ENCODE measurements at places on chromosomes 5 and 9.
A peak's percentile ranks its signal among the peaks of the same experiment; 100 is the strongest.

- DNase-seq = peak; percentile 22
Measured at GRCh38 chr5:30040488-30041118, 1152.9 kb upstream of the CDH6 start.

DNA sequence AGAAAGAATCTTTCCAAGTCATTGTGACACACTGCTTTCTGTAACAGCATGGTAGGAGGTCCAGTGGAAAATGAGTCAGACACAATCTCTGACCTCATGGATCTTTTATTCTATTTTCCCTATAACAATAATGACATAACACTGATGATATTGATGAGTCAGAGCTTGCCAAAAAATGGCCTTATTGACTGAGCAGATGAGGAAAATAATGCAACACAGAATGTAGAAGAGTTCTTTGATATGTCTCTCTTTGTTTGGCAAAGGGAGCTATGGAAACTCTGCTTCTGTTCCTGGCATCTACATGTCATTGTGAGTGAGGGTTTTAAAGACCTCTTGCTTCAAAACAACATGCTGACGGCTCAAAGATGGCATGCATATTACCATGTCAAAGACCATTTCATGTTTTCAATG lies 443.1 kb upstream of the ZNF608 start:
- no peak for DNase-seq

DNA sequence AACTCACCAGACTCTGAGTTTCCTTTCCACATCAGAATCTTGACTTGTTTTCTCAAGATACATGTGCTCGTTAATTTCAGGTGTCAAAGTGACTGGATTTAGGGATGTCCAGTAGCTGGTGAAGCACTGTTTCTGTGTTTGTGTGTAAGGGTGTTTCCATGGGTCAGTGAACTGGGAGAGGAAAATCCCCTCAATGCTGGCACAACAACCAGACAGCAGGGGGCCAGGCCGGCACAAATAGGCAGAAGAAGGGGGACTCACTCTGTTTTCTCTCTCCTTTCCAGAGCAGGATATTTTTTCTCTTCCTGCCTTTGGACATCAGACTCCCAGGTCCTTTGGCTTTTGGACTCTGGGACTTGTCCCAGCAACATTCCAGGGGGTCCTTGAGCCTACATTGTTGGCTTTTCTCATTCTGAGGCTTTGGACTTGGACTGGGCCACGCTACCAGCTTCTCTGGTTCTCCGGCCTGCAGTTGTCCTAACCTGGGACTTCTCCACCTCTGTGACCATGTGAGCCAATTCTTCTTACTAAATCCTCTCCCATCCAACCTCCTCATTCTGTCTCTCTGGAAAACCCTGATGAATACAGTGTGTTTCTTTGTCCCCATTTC lies 144.0 kb downstream of the CAAP1 start:
- no peak for DNase-seq

GRCh38 chr5:87383216-87383615 lies 29.5 kb downstream of the CCNH start:
- peak; percentile 40 for DNase-seq

DNA sequence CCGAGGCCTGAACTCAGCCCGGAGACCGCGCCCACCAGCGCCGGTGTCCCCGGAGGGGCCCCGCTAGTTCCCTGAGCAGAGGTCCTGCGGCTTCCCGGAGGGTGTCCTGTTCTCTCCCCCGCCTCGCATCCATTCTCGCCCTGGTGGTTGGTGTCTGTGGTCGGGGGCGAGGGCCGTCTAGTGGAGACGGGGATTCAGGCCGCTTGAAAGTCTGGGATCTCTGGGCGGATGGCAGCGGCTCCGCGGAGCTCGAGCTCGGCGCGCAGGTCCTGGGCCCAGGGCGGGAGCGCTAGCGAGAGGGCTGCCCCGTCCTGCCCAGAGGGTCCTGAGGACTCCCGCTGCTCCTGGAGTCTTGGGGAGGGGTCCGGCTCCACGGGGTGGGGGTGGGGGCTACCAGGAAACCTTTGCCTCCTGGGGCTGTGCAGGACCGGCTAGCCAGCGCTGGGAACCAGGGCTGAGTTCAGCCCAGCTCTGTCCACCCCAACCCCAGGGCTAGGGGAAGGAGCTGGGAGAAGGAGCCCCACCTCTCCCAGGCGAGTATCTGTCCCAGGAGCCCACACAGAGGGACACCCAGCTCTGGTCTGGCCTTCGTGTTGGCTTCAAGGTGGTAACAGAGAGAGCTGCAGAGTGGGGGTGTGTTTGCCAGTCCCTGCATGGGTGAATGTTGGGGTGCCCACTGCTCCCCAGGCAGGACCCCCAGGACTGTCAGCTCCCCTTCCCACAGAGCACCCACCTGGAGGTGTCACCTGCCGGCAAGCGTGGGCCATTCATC lies 4.0 kb downstream of the TOR4A start:
- DNase-seq = no peak

GRCh38 chr9:129619787-129620668 lies 873 bp downstream of the C9orf50 start:
- DNase-seq = peak; percentile 33

DNA sequence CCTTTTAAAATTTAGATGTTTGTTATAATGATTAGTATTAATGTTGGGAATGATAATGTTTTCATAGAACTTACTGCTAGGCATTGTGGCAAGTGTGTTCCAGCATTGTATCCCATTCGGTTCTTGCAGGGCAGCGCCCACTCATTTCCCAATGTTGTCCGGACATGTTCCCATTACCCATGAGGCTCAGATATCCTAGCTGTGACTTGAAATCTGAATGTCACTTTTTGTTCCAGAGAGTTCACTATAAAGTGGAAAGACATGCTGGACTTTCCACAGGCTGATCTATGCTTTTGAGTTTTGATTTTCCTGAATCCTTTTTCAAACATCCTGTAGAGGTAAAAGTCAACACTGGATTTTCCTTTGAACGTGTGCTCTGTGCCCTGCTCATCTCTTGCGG lies 329.1 kb downstream of the MARCHF11 start:
- no peak for DNase-seq

GRCh38 chr5:135313946-135314345 lies 85.1 kb downstream of the MACROH2A1 start:
- no peak for DNase-seq

GRCh38 chr9:28121366-28121765 lies 548.1 kb upstream of the C9orf72 start:
- no peak for DNase-seq

- no peak for DNase-seq
Measured at GRCh38 chr9:98968601-98969337, 25.1 kb downstream of the COL15A1 start.

GRCh38 chr9:83538172-83538889 lies at the start of gene FRMD3:
FRMD3 (minus strand) TSS chr9:83538401; CDS start chr9:83538231, 170 bp downstream.
- peak; percentile 84 for DNase-seq

DNA sequence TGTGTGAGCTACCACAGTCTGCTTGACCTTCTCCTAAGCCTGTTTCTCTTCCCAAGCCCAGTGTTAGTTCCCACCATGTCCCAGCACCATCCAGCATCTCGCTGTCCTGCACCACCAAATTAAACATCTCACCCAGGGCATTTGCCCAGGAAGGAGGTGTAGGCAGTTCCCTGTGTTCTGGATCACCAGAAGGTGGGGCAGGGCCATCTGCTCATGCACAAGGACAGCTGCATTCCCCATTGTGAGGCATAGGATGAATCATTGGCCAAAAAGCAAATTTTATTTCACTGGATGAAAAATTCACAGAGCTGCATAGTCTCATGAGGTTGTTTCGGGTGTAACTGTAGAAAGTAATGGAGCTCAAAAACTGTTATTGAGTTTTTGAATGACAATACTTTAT lies 89.5 kb upstream of the GRIA1 start:
- peak; percentile 57 for DNase-seq
